ENCODE measurements at places on chromosomes 4 and X.
A peak's percentile ranks its signal among the peaks of the same experiment; 100 is the strongest.

DNA sequence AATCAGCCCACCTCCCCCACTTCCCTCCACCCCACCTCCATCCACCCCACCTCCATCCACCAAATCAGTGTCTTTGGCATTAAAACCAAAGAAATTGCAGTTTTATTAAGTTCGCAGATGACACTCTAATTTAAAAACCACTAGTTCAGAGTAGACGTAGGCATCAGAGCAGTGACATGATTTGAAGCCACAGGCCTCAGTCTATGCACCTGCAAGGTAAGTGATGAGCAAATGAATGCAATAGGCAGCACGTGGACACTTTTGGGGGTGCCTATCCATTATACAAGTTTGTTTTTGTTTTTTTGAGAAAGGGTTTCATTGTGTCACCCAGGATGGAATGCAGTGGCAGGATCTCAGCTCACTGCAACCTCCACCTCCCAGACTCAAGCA, 88.0 kb upstream of the TRIM2 start:
- DNase-seq, result no peak

DNA sequence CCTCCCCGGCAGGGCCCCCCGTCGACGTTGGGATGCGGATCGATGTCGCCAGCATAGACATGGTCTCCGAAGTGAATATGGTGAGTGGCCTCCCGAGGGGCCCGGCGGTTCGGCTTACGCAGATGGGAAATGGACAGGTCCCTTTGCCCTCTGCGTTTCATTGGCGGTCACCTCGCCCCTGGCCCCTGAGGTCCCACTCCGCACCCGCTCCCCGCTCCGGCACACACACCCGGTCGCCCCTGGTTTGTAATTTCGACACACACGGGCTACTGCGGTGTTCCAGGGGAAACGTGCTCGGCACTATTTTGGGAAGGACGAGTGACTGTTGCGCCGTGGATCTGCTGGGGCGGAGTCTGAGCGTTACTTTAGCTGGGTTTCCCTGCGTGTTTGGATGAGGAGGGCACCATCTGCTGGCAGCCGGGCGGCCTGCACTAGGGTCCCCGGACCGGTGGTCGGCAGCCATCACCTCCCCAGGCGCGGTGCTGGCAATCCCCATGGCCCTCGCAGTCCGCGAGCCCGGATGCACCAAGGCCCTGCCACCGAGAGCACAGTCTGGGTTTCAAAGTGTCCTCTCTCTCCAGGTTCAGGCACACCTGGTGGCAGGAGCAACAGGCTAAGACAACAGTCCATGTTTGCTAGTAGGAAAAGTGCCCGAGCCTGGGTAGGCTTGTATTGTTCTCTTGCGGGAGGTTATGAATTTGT, 1.2 kb downstream of the GABRB1 start:
- DNase-seq, result peak; percentile 66

DNA sequence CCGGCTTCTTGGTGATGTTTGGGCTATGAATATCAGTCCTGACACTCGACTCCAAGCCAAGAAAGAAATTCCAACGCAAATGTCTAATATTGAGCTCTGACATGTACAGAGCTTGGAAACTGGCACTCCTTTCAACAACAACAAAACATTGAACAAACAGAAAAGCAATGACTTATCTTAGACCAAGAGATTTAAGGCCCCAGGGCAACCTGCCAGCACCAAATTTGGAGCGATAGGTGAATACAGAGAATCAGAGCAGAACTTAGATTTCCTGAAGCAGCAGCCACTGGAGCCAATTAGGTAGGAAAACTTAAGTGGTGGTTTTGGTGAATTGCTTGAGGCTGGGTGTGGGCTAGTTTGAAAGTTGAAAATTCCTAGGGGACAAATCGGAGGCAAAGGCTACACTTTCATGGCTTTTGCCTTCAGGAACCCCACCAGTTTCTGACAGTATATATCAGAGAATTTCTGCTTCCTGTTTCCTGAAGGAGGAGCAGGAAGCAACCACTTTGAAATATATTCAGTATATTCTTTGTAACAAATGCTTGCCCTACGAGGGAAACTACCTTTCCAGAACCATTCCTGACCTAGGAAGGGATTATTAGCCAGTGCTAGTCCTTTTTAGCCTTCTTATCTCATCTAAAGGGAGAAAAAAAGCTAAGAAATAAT, 10.1 kb upstream of the FMR1 start:
- no peak for DNase-seq

GRCh38 chrX:39477762-39478120, 620.0 kb downstream of the BCOR start:
- DNase-seq, result peak; percentile 40

DNA sequence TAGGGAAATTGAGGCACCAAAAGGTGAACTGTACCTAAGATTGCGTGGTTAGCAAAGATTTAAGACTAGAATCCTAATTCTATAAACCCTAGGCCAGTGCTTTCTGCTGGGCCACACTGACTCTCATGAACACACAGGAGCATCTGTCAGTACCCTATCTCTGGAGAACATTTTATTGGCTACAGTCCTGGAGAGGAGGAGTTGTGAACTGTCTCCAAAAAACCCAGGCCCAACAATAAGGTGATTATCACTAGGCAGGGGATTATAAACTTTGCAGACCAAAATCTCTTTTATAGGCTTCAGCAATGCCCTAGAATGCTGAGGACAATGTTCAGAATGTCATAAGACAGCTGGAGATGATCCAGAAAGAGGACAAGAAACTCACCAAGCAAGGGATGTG, 24.1 kb downstream of the OPHN1 start:
- no peak for DNase-seq

DNA sequence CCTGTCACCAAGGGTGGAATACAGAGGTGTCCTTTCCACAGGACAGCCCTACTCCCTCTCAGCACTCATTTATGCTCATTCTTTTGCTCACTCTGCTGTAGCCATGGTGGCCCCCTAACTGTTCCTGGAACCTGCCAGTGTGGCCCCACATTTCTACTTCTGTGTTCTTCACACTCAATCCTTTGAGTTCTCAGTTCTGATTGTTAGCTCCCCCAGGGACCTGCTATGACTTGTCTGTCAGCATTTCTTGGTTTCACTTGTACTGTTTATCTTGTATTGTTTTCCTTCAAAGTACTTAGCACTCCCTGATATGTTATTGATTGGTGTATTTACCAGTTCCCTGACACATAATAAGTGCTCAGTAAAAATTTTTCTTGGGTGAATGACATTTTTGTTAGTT, 14.9 kb downstream of the VBP1 start:
- DNase-seq, result no peak

DNA sequence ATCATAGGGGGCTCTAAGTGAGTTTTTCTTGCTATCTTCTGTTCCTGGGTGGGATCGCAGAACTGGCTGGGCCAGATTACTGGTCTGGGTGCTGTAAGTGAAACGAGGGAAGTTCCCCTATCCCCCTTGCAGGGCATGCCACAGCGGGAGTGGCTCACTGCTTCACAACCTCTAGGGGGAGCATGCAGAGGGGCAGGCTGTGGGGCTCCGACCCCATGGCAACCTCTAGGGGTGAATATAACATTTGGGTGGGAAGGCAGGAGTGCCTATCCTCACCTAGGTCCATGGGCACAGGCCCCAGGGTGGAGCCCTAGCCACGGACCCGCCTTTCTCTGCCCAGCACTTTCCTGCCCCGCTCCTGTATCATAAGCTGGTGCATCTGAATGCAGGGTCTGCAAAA, 1.7 kb upstream of the RRAGB start:
- DNase-seq, result no peak

- no peak for DNase-seq
Observed at GRCh38 chr4:20253283-20253734, 1.6 kb downstream of the SLIT2 start.

GRCh38 chr4:13541720-13542576, 2.4 kb downstream of the NKX3-2 start:
- DNase-seq, result no peak

- DNase-seq, result no peak
Observed at GRCh38 chrX:40157228-40158035, 59.7 kb upstream of the BCOR start.

GRCh38 chr4:147546349-147546748, 65.5 kb downstream of the EDNRA start:
- DNase-seq, result no peak
